ENCODE measurements at places on chromosomes 4 and X.

GRCh38 chrX:139158256-139158655 is 372.3 kb upstream of the F9 start:
- DNase-seq = no peak

DNA sequence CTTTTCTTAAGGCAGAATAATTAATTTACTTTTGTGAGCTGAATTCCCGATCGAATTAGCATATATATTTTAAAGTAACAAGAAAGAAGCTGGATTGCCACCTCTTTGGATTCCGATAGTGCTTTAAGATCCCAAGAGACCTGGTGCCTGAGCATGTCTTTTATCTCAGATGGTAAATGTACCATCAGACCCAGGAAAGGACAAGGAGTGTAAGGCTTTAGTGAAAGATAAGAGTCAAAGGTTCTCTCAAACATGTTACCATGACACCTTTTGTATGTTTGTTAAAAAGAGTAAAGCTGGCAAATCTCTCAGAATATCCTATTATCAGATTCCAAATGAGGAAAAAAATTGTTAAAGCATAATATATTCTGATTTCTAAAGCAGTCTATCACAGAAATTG is 198.8 kb downstream of the PPP3CA start:
- DNase-seq = no peak

DNA sequence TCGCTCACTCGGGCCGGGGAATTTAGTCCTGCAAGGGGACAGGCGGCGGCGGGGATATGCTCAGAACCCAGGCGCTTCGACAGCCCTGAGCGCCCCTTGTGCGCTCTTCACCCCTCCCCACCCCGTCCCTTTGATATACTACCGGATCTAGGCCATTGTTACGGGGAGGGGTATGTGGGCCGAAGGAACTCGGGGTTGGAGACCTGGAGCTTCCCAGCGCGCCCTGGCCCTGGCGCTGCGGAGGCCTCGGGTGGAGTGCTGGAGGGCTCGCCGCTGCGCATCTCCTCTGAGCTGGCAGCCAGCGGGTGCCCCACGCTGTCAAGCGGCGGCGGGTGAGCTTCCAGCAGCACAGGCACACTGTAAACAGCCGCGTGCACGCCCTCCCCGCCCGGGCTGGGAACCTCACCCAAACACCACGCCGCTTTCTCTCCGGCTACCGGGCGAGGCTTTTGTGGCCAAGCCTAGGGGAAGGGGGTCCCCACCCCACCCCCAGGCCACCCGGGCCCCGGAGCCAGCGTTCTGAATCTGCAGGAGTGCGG is 54.5 kb upstream of the BCOR start:
- no peak for DNase-seq

DNA sequence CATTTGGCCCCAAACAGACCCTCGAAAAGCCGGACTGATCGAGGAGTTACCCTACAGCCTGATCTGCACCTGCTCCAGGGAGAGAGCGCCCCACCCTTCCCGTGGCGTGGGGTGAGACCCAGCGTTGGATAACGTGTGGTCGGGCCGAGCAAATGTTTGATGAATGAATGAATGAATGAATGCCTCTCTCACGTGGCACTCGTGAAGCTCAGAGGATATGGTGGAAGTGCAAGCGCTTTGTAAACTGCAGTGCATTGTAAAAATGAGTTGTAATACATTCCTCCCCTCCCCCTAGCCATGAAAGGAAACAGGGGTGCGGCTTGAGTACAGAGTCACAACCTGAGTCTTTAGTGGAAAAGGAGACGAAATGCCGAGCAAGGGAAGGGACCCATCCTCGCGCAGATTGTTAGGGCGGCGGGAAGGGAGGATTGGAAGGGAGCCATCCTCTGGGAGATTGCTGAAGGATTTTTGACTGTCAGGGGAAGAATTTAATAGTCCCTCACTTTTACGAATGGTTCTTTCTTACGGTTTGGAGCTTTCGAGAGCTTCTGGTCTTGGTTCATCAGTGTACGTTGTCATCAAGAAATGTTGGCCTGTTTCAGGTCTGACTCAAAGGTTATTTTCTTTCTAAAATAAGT is 772 bp upstream of the FBXW7 start:
- DNase-seq = peak; percentile 18

DNA sequence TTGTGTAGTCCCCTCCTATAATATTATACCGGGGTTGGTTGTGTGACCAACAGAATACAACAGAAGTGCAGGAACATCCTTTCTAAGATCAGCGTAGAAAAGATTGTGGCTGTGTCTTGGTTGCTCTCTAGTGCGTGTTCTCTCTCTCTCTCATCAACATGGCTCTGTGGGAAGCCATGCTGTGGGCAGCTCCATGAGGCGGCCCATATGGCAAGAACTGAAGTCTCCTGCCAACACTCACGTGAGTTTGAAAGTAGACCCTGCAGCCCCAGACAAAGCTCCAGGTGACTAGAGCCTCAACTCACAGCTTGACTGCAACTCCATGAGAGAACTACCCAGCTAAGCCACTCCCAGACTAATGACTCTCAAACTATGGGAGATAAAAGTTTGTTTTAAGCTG is 118.7 kb downstream of the TSPAN5 start:
- DNase-seq = no peak

GRCh38 chr4:168218645-168219044 is 99.9 kb downstream of the DDX60 start:
- no peak for DNase-seq

DNA sequence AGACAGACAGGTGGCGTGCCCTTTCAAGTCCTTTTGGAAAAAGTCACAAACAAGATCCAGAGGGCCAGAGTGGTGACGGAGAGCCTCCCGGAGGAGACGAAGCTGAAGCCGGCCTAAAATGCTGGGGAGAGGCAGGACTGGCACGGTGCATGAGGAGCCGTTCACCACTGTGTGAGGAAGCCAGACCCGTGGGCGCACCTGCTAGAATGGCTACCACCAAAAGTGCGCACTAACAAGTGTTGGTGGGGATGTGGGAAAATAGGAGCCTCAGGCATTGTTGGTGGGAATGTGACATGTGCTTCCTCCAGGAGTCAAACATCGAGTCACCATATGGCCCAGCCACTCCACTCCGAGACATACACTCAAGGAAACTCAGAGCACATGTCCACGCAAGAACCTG is 67.4 kb upstream of the HELT start:
- no peak for DNase-seq

GRCh38 chrX:10634392-10635161 is 14.2 kb upstream of the MID1 start:
- no peak for DNase-seq

DNA sequence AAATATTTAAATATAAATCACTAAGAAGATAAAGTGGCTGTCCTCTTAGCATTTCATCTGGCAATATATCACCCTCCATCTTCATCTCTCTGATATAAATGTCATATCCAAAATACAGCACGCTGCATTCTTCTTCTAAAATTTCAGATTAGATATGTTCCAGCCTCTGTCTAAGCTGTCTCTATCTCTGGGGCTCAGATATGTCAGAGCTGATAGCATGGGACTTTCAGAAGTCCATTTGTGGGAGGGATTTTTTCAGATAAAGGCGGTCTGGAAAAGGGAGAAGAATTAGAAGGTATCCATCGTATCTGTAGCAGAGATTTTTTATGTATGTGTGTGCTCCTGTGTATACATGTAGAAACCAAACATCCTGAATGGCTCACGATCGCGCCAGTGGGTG is 25.0 kb upstream of the CD38 start:
- no peak for DNase-seq

DNA sequence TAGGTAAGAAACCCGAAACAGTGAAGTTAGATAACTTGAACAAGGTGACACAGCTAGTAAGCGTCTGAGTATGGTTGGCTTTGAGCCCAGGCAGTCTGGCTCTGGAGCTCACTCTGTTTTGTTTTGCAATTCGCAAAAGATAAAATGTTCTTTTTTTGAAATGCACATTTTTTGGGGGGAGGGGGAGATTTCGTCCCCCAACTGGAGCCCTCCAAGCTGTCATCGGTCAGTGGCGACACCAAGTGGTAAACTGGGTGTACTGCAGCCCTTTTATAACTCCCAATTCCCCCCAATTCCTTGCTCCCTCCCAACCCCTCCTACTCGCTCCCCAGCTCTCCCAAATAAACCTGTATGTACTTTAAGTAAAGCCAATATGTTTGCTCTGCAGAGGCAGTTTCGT is 2.8 kb upstream of the CLCN5 start:
- no peak for DNase-seq

DNA sequence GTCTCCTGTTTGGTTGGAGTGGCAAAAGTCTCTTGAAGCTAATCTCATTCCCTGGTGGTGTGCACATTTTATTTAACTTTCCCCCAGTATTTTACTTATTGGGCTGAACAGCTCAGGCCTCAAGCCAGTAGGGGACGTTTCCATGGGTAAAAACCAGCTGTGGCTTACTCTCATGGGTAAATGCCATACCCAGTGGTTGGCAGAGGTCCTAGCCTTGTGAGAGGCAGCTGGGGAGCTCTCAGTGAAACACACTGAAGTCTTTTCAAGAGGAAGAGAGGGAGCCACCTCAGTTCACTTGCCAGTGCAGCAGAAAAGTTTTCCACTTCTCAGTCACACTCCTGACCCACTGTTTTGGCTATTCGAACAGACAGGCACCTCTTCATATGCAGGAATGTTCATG is 1964.2 kb downstream of the ARAP2 start:
- no peak for DNase-seq

DNA sequence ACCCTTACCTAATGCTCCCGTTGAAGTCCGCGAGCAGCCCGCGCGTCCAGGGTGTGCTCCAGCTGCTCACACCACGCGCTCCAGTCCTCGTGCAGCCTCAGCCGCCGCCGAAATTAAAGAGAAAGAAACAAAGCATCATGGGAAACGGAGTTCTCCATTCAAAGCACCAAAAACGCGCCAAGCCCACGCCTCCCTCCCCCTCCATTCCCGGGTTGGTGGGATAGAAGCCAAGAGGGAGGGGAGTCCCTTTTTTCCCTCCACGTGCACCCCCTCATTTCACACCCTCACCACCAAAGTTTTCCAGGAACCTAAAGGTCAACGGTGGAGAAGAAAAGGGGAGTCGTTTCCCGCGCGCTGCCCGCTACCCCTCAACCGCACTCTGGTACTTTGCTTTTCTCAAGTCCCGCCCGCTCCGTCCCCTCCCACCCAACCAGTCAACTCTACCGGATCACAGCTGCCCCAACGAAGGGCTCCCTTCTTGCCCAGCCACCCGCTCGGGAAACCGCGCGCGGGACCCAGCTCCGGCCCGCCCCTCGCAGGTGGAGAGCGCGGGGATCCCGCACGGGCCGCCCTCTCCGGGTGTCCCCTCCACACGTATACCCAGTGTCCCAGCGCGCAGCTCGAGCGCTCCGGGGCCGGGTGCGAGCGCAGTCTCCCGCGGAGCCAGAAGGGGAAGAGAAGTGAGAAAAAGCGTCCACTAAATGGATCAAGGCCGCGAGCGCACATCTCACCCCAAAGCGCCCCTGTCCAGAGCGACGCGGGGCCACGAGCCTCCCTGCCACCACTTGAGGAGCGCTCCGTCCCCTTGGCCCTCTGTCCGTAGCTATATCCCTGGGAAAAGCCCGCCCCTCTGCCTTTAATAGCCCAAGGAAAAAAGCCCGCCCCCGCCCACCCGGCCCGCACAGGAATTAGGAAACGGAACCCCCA is 65.1 kb upstream of the CCDC160 start:
- no peak for DNase-seq

DNA sequence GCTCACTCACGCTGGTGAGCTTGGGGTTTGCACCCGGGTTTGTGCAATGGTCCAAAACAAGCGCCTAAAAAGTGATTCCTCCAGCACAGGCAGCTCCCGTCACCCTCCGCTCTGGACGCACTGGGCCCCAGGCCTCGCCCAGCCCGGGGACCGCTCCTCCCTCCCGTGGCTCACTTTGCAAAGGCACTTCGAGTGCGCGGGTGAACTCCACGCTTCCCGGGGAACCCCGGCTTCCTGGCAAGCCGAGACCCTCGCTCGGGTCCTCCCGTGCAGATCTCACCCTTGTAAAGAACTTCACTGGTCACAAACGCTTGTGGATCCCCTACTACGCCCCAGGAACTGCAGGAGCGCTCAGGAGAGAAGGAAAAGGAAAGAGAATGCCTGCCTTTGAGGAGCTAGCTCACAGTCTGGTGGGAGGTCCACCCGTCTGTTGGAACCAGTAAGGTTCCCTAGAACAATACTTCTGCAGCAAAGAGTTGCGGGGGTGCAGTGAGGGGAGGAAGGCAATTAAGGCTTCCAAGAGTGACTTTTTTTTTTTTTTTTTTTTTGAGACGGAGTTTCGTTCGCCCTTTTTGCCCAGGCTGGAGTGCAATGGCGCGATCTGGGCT is at the start of gene CTPS2:
TSS of gene CTPS2 (minus strand) at position 122 of the 608 bp plus-strand sequence. CDS start 9,767 bp downstream, outside the sequence.
- DNase-seq = no peak

- no peak for DNase-seq
Measured at GRCh38 chr4:149555146-149555545, 260.5 kb downstream of the IQCM start.

DNA sequence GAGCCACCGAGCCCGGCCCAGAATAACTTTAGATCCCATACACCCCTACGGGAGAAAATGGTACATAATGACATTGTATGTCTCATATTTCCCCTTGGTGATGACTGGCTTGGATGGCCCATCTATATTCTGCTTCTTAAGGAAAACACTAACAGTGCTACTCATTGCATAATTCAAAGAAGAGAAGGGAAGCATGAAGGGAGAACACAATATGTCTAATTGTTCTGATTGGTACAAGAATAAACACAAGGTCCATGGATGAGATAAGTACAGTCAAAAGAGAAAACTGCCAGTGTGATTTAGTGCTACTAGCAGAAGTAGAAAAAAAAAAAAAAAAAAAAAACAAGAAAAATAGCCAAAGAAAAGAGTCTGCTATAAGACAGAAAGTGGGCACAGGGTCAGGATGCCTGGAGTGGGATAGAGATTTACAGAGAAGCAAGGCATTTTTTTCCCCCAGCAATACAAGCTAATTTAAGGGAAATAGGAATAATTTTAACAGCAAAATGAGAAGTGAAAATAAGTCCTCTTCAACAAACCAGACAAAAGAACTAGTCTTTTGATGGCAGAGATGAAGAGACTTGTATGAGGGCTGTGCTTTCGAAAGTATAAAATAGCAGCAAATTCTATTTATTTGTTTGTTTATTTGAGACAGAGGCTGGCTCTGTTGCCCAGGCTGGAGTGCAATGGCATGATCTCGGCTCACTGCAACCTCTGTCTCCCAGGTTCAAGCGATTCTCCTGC is 96.5 kb upstream of the MAP3K15 start:
- DNase-seq = no peak

DNA sequence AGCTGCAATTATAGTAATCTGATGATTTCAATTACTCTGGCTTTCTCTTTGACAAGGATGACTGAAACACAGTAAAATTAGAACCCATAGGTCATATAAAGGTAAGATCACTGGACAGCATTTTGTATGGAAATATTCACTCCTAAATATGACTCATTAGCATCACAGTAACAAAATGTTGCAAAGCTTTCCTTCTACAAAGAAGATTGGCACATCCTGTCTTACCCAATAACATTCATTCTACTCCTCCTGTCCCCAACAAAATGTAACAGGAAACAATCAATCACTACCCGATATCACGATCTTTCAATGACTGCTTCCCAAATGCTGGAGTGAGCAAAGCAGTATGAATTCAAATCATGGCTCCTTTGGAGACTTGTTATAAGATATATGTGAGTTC is 95.3 kb downstream of the FANCB start:
- no peak for DNase-seq

DNA sequence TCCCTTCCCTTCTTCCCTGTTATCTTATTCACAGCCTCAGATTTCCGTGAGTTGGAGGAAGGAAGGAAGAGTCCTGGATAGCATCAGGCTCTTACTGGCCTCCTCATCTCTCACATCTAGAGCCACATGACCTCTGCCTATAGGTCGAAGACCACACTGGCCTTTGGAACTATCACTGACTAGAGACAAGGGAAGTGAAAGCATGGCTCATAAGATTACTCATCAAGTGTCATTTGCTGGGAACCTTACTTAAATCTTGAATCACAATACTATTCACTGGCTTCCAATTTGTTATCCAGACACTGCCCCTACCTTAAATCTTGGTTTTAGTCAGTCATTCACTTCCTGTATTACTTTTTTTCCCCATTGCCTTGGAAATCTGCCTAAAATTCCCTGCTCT is 61.6 kb upstream of the MTMR8 start:
- no peak for DNase-seq

All from stimulated activated CD8-positive, alpha-beta memory T cell treated with anti-CD3 and anti-CD28 coated beads, Interleukin-4, amount 100 ng/mL, for 4 hours (primary cell).